ENCODE measurements at places on chromosomes 5 and 9.

DNA sequence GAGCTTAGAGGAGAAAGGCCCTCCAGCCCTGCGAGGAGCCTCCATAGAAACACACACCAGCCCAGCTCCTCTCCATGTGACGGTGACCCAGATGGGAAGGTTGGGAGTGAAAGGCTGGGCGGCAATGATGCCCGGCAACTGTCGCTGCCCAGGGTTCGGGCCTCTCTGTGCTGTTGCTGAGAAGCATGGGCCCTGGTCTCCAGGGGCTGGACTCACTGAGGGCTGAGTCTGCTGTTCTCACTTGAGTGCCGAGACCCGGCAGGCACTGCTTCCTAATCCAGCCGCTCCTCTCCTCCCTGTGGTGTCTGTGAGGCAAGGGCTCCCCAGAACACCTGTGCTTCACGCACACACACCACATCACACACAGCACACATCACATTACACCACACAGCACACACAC, 493.6 kb downstream of the GADD45G start:
- H3K27ac ChIP-seq = no peak overlapping the region
- H3K27me3 ChIP-seq = no peaks in the 10 kb centered on the region
- H3K36me3 ChIP-seq = no peaks in the 10 kb centered on the region
- no peaks in the 10 kb centered on the region for H3K4me1 ChIP-seq
- DNase-seq = no peak

DNA sequence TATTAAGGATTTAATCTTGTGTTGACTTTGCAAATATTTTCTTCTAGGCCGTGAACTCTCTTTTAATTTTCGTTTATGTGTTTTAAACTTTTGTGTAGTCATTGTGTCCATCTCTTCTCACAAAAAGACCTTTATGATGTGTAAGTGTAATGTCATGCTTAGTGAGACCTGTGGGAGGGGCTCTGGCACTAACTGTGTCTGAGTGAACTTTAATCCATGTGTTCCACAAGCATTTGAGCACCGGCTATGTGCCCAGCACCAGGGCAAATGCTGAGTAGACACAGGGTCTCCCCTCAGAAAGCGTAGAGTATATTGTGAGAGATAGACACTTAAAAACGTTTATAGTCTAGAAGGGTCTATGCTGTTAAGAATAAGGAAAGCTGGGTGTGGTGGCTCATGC, 272.6 kb upstream of the TUT7 start:
- H3K27me3 ChIP-seq = no peaks in the 10 kb centered on the region
- no peaks in the 10 kb centered on the region for H3K4me1 ChIP-seq
- no peak overlapping the region for H3K4me3 ChIP-seq
- no peaks in the 10 kb centered on the region for H3K36me3 ChIP-seq
- H3K27ac ChIP-seq = no peak overlapping the region

DNA sequence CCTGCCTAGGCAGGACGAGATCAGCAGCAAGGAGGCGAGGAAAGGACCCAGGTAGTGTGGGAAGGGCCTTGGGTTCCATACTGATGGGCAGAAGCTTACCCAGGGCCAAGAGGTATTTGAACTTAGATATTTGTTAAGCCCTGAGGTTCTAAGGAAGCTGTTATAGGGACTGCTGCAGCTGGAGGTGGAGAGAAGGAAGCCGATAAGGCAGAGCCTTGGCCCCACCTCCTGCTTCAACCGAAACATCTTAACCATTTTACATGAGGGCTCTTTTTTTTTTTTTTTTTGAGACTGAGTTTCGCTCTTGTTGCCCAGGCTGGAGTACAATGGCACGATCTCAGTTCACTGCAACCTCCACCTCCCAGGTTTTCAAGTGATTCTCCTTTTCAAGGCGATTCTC, 8.6 kb upstream of the AQP3 start:
- H3K4me1 ChIP-seq = no peaks in the 10 kb centered on the region
- no peaks in the 10 kb centered on the region for H3K36me3 ChIP-seq
- DNase-seq = no peak
- H3K27ac ChIP-seq = no peak overlapping the region

GRCh38 chr5:78554670-78555069, 93.9 kb downstream of the LHFPL2 start:
- H3K27ac ChIP-seq = no peak overlapping the region
- H3K4me3 ChIP-seq = no peak overlapping the region
- peaks cover 31% of the 10 kb centered on the region for H3K4me1 ChIP-seq
- no peaks in the 10 kb centered on the region for H3K27me3 ChIP-seq
- DNase-seq = no peak

- H3K27me3 ChIP-seq = no peaks in the 10 kb centered on the region
- peaks cover 59% of the 10 kb centered on the region for H3K4me1 ChIP-seq
These were observed 79.7 kb downstream of the ARHGAP26 start for GRCh38 chr5:142849880-142850279.

GRCh38 chr5:125215593-125215992, 469.2 kb upstream of the ZNF608 start:
- no peaks in the 10 kb centered on the region for H3K27me3 ChIP-seq
- no peak overlapping the region for H3K27ac ChIP-seq
- H3K4me1 ChIP-seq = no peaks in the 10 kb centered on the region
- no peak for DNase-seq

GRCh38 chr9:131899296-131900228, 159.7 kb upstream of the RAPGEF1 start:
- DNase-seq = no peak
- no peaks in the 10 kb centered on the region for H3K36me3 ChIP-seq
- H3K27ac ChIP-seq = no peak overlapping the region
- no peak overlapping the region for H3K4me3 ChIP-seq
- no peaks in the 10 kb centered on the region for H3K27me3 ChIP-seq

GRCh38 chr9:88775559-88775958, 215.7 kb upstream of the S1PR3 start:
- no peak for DNase-seq
- H3K36me3 ChIP-seq = no peaks in the 10 kb centered on the region

GRCh38 chr5:54401515-54401914, 54.0 kb upstream of the HSPB3 start:
- no peak overlapping the region for H3K4me3 ChIP-seq
- no peak overlapping the region for H3K27ac ChIP-seq
- no peaks in the 10 kb centered on the region for H3K36me3 ChIP-seq
- DNase-seq = no peak
- H3K27me3 ChIP-seq = no peaks in the 10 kb centered on the region
- H3K4me1 ChIP-seq = peaks cover 11% of the 10 kb centered on the region

DNA sequence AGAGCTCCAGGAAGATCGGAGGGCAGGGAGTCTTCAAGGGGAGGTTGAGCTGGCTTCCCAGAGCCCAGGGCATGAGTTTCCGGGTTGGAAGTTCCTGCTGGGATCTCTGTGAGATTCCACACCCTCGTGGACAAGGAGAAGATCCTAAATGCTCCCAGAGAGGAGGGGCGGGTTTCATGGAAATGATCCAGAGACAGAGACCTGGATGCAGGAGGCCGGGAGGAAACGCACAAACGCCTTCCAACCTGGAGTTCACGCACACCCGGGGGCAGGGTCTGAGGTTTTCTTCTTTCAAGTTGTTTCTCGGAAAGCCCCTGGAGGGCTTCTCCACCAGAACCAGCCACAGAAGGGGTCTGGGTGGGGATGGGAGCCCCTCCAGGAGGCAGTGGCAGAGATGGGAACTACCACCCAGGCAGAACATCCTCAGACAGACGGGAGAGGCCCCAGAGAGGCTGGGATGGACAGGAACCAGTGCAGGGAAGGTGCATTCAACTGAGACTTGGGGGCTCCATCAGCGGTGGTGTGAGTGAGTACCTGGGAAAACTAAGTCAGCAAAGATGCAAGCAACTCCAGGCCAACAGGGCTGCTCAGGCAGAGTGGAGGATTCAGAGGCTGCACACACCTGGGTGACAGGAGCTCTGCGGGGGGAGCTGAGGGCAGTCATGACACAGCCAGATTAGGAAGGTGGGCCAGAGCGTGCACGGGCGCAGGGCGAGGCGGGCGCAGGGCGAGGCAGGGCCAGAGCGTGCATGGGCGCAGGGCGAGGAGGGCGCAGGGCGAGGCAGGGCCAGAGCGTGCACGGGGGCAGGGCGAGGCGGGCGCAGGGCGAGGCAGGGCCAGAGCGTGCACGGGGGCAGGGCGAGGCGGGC, 52.1 kb upstream of the EXOC3 start:
- DNase-seq = no peak
- H3K27ac ChIP-seq = no peak overlapping the region
- no peak overlapping the region for H3K4me3 ChIP-seq
- H3K4me1 ChIP-seq = no peaks in the 10 kb centered on the region
- H3K27me3 ChIP-seq = no peaks in the 10 kb centered on the region

GRCh38 chr9:90640361-90640760, 2.3 kb downstream of the DIRAS2 start:
- H3K27ac ChIP-seq = no peak overlapping the region
- no peaks in the 10 kb centered on the region for H3K36me3 ChIP-seq
- no peak overlapping the region for H3K4me3 ChIP-seq
- H3K4me1 ChIP-seq = peaks cover 9% of the 10 kb centered on the region

DNA sequence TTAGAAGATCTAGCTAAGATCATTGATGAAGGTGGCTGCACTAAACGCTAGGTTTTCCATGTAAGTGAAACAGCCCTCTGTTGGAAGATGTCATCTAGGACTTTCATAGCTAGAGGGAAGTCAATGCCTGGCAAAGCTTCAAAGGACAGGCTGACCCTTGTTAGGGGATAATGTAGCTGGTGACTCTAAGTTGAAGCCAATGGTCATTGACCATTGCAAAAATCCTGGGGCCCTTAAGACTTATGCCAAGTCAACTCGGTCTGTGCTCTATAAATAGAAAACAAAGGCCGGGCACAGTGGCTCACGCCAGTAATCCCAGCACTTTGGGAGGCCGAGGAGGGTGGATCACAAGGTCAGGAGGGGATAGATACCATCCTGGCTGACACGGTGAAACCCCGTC, 26.6 kb upstream of the FIBCD1 start:
- no peaks in the 10 kb centered on the region for H3K27me3 ChIP-seq
- no peak for DNase-seq
- no peak overlapping the region for H3K27ac ChIP-seq
- H3K4me3 ChIP-seq = no peak overlapping the region

DNA sequence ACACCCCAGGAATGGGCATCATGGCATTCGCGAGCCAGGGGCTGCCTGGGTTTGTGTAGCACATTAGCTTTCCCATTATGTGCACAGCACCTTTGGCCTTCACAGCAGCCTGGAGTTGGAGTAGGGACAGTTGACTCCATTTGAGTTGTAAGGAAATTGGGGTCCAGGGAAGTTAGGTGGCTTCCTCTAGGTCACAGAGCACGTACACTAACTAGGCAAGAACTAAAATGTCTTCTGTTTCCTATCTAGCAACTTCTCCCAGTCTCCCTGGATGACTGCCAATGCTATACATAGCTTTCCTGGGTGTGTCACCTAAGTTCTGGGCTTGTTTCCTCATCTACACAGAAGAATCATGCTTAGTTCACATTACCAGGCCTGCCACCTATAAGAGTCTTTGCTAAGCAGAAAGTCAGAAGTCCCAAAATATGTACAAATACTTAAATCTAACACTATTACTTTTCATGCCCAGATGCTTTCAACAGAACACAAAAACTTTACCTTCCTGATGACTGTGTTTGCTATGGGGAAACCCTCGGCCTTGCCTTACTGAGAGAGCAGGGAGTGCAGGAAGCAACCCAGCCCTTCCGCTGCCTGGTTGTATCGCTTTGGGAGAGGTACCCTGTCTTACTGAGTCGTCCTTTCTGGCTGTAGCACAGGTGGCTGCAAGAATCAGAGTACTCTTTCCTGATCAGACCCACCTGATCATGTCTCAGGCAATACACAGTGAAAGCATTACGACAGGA, 12.0 kb downstream of the MACROH2A1 start:
- H3K27me3 ChIP-seq = no peaks in the 10 kb centered on the region
- no peak overlapping the region for H3K27ac ChIP-seq
- H3K4me3 ChIP-seq = no peak overlapping the region

DNA sequence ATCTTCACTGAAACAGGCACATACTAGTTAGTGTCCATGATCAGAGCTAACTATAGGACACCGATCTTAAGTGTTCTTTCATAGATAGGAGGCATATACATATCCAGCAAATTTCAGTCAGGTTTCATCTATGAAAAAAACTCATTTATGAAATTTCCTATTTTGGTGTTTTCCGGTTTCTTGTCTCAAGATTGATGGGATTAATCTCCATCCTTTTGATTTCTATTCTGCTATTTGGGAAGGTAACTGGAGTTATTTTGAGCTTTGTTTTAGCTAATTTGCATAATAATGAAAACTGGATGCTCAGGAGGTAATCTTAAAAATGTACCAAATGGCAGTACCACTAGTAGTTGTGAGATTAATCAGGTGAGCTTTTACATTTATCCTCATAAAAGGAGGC, 62.1 kb downstream of the BASP1 start:
- DNase-seq = no peak
- no peak overlapping the region for H3K27ac ChIP-seq
- H3K36me3 ChIP-seq = peaks cover 3% of the 10 kb centered on the region
- no peaks in the 10 kb centered on the region for H3K27me3 ChIP-seq

- no peak overlapping the region for H3K27ac ChIP-seq
- H3K36me3 ChIP-seq = no peaks in the 10 kb centered on the region
- no peak overlapping the region for H3K4me3 ChIP-seq
- H3K4me1 ChIP-seq = peaks cover 15% of the 10 kb centered on the region
- DNase-seq = no peak
These were observed 326.9 kb downstream of the ARHGEF28 start for GRCh38 chr5:73952872-73953271.

DNA sequence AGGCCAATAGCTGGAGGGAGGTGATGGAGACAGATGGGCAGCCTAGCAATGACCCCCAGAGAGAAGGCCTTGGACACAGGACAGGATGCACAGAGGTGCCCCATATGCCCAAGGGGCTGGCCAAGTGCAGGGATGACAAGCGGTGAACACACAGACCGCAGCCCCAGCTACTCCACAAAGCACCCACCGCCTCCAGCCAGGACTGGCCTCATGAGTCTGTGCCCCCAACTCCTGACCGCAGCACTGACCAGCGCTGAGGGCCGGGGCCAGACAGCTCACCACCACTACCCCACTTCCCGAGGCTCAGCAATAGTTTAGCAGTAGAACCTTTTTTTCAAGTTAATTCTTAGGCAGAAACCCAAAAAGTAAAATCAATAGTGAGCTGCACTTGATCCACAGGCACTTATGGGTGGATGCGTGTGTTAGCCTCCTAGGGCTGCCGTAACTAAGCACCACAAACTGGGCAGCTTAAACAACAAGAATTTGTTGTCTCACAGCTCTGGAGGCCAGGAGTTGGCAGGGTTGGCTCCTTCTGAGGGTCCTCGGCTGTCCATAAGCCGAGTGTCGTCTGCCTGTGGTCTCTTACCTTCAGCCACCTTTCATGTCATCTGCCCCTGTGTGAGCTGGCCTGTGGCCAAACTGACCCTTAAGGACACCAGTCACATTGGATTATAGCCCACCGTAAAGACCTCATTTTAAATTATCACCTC, 14.1 kb downstream of the ROR2 start:
- no peak overlapping the region for H3K4me3 ChIP-seq
- no peaks in the 10 kb centered on the region for H3K4me1 ChIP-seq
- no peaks in the 10 kb centered on the region for H3K36me3 ChIP-seq
- no peaks in the 10 kb centered on the region for H3K27me3 ChIP-seq

GRCh38 chr5:139393497-139394122, 1.3 kb downstream of the PROB1 start:
- H3K27ac ChIP-seq = no peak overlapping the region
- peaks cover 38% of the 10 kb centered on the region for H3K4me1 ChIP-seq
- H3K27me3 ChIP-seq = no peaks in the 10 kb centered on the region
- peak overlapping the region; percentile 67 for H3K4me3 ChIP-seq
- H3K36me3 ChIP-seq = no peaks in the 10 kb centered on the region

- H3K36me3 ChIP-seq = no peaks in the 10 kb centered on the region
- no peak overlapping the region for H3K4me3 ChIP-seq
- no peak for DNase-seq
- no peaks in the 10 kb centered on the region for H3K27me3 ChIP-seq
These were observed 49.4 kb upstream of the SLC25A51 start for GRCh38 chr9:37953206-37953774.

Measured in thoracic aorta (tissue), 2 donors.